ENCODE measurements at places on chromosomes 3 and 15.

- H3K4me1 ChIP-seq: peaks cover 11% of the 10 kb centered on the region
- no peaks in the 10 kb centered on the region for H3K27me3 ChIP-seq
- no peak for DNase-seq
- H3K36me3 ChIP-seq: no peaks in the 10 kb centered on the region
Measured at GRCh38 chr3:41365973-41366372, 166.7 kb downstream of the CTNNB1 start.

- no peak overlapping the region for H3K27ac ChIP-seq
- no peaks in the 10 kb centered on the region for H3K36me3 ChIP-seq
- H3K27me3 ChIP-seq: no peaks in the 10 kb centered on the region
- H3K4me1 ChIP-seq: peaks cover 14% of the 10 kb centered on the region
- H3K4me3 ChIP-seq: peak overlapping the region; percentile 86
Measured at GRCh38 chr15:51620641-51621040, 1.9 kb downstream of the DMXL2 start.

DNA sequence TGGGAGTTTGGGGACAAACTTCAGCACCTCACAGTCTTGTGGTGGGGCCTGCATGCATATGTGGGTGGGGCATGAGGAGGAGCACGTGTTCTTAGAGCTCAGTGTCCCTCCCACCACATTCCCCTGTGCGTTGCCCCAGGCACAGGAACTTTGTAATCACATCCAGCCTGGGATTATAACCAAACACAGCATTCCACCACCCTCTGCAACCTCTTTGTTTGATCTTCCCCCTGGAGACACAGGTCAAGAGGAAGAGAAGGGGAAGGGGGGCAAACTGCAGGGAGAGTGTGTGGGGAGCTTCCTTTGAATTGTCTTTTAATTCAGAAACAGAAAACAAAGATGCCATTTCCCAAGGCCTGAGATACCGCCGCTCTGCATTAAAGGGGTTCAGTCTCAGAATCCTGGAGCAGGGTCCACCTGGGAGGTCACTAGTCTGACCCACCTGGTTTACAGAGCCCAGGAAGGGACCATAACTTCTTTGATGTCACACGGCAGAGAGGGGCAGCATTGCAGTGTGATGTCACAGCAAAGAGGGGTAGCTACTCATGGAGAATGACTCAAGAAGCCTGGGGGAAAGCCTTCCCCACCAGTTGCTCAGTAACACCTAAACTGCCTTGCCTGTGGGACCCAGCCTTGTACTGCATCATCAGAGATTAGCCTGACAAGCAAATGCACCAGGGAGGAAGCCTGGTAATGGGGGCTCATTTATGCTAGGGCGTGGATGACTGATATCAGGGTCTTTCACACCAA lies 106.3 kb upstream of the RNU6-1 start:
- H3K36me3 ChIP-seq: no peaks in the 10 kb centered on the region
- peaks cover 25% of the 10 kb centered on the region for H3K4me1 ChIP-seq
- DNase-seq: peak; percentile 63
- H3K27me3 ChIP-seq: no peaks in the 10 kb centered on the region

GRCh38 chr3:36868614-36869436 lies 76.0 kb downstream of the TRANK1 start:
- H3K4me1 ChIP-seq: no peaks in the 10 kb centered on the region
- no peak overlapping the region for H3K4me3 ChIP-seq
- no peaks in the 10 kb centered on the region for H3K36me3 ChIP-seq

GRCh38 chr3:40387001-40387894 lies at the start of gene ENTPD3:
ENTPD3 (plus strand) TSS chr3:40387184; CDS start chr3:40388058, 874 bp downstream.
- peak within 1 kb of the TSS; percentile 80 for H3K27ac ChIP-seq
- no peaks in the 10 kb centered on the region for H3K27me3 ChIP-seq
- peaks cover 38% of the 10 kb centered on the region for H3K4me1 ChIP-seq

DNA sequence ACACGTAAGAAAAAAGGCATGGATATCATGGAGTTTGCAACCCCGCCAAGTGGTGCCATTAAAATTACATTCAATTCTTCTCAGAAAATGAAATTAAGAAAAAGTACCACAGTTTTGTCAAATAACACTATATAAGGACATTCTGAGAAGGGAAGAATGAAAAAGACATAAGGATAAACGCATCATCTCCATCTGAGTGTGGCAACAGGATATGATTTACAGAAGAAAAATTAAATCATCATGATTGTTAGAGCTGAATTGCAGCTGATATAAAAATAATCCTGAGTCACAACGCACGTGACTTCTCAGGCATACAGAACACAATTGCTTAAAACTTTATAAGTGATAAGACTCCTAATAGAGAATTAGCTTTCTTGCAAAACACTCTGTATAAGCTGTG lies 133.8 kb downstream of the GREM1 start:
- no peak overlapping the region for H3K4me3 ChIP-seq
- H3K27me3 ChIP-seq: no peaks in the 10 kb centered on the region
- DNase-seq: peak; percentile 69
- no peaks in the 10 kb centered on the region for H3K36me3 ChIP-seq

- H3K4me3 ChIP-seq: no peak overlapping the region
- H3K4me1 ChIP-seq: peaks cover 5% of the 10 kb centered on the region
- no peaks in the 10 kb centered on the region for H3K27me3 ChIP-seq
- H3K27ac ChIP-seq: no peak overlapping the region
- H3K36me3 ChIP-seq: no peaks in the 10 kb centered on the region
- DNase-seq: no peak
Measured at GRCh38 chr15:42582569-42583375, 7.4 kb downstream of the STARD9 start.

DNA sequence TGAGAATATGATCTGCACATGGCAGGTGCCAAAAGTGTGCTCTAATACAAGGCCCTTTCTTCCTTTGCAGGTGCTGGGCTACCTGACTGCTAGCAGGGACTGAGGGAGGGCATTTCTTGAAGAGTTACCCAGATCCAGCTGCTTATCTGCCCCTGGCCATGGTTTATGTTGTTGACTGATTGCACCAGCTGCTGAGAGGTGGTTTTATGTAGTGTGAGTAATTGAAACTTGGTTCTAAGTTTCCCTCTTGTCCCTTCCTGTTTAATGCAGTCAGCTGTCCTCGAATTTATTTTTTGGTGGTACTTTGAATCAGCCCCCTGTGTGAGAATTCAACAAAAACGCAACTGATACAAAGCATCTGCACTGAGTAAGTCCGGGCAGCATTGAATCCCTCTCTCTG lies 288.3 kb upstream of the C2CD4B start:
- peak; percentile 62 for DNase-seq
- no peaks in the 10 kb centered on the region for H3K27me3 ChIP-seq
- peak overlapping the region; percentile 82 for H3K27ac ChIP-seq
- peaks cover 38% of the 10 kb centered on the region for H3K4me1 ChIP-seq
- no peaks in the 10 kb centered on the region for H3K36me3 ChIP-seq
- H3K4me3 ChIP-seq: peak overlapping the region; percentile 53

GRCh38 chr3:21955406-21955805 lies 204.4 kb upstream of the ZNF385D start:
- no peak overlapping the region for H3K4me3 ChIP-seq
- no peaks in the 10 kb centered on the region for H3K36me3 ChIP-seq
- no peaks in the 10 kb centered on the region for H3K27me3 ChIP-seq
- H3K4me1 ChIP-seq: peaks cover 11% of the 10 kb centered on the region

- DNase-seq: no peak
- no peaks in the 10 kb centered on the region for H3K36me3 ChIP-seq
- no peak overlapping the region for H3K4me3 ChIP-seq
- no peaks in the 10 kb centered on the region for H3K27me3 ChIP-seq
- peaks cover 11% of the 10 kb centered on the region for H3K4me1 ChIP-seq
Measured at GRCh38 chr15:66675446-66675845, 26.6 kb upstream of the SMAD6 start.

- no peaks in the 10 kb centered on the region for H3K27me3 ChIP-seq
- no peak overlapping the region for H3K27ac ChIP-seq
- peaks cover 17% of the 10 kb centered on the region for H3K4me1 ChIP-seq
Measured at GRCh38 chr15:75925440-75925839, 21.8 kb downstream of the FBXO22 start.

DNA sequence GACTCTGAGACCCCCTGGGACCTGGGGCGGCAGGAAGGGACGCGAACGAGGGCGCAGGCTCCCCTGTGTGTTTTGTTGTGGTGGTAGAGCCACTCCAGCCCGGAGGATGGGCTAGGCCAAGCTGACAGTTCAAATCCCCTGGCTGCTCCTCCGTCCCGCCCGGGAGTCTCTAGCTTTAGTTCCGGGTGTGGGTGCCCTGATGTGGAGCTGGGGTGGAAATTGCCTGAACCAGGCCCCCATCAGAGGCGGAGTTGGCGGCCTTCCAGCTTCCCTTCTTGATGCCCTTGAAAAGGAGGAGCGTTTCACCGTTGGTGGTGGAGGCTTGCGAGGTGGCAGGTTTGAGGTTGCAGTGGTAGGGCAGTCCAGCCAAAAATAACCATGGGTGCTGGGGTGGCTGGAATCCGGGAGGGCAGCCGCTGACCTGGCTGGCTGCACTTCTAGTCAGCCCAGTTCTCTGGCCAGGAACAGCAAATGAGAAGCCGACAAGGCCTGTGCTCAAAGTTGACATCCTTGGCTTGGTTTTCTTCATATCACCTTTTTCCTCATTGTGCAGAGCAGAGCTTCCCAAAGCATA lies 817 bp downstream of the CLK3 start:
- H3K36me3 ChIP-seq: peaks cover 22% of the 10 kb centered on the region
- H3K27me3 ChIP-seq: no peaks in the 10 kb centered on the region
- DNase-seq: peak; percentile 45
- H3K27ac ChIP-seq: peak overlapping the region; percentile 66
- H3K4me3 ChIP-seq: peak overlapping the region; percentile 100
- peaks cover 16% of the 10 kb centered on the region for H3K4me1 ChIP-seq

DNA sequence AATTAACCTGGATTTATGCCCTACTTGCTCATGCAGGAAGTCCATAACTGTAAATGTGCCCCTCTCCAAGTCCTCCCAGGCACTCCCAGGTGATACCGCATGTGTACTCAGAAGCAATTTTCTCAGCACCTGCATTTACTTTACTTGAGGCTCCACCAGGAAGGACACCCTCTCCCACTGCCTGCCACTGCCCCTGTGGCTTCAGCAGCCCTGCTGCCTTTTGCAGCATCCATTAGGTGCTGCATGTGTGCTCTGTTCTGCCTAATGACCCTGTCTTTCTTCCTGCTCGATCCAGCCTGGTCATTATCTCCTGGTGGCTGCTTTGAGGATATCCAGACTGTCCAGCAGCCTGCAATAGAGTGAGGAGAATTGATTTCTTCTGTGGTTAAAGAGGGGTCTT lies 107.6 kb upstream of the SEMA6D start:
- H3K27ac ChIP-seq: no peak overlapping the region
- no peaks in the 10 kb centered on the region for H3K36me3 ChIP-seq
- no peak for DNase-seq
- no peak overlapping the region for H3K4me3 ChIP-seq
- H3K27me3 ChIP-seq: no peaks in the 10 kb centered on the region

GRCh38 chr3:100003609-100004503 lies 110.4 kb downstream of the FILIP1L start:
- H3K4me1 ChIP-seq: peaks cover 39% of the 10 kb centered on the region
- H3K27ac ChIP-seq: no peak overlapping the region
- DNase-seq: no peak
- H3K36me3 ChIP-seq: no peaks in the 10 kb centered on the region
- no peak overlapping the region for H3K4me3 ChIP-seq

GRCh38 chr3:49329186-49329585 lies 10.7 kb downstream of the USP4 start:
- no peaks in the 10 kb centered on the region for H3K27me3 ChIP-seq
- H3K36me3 ChIP-seq: peaks cover 43% of the 10 kb centered on the region
- no peak overlapping the region for H3K27ac ChIP-seq
- H3K4me1 ChIP-seq: no peaks in the 10 kb centered on the region
- no peak overlapping the region for H3K4me3 ChIP-seq

GRCh38 chr3:49339581-49339940 lies 292 bp downstream of the USP4 start:
- H3K27me3 ChIP-seq: no peaks in the 10 kb centered on the region
- no peak for DNase-seq
- H3K27ac ChIP-seq: peak overlapping the region; percentile 32
- peaks cover 16% of the 10 kb centered on the region for H3K4me1 ChIP-seq
- H3K36me3 ChIP-seq: peaks cover 18% of the 10 kb centered on the region
- peak overlapping the region; percentile 88 for H3K4me3 ChIP-seq

GRCh38 chr3:42179110-42179725 lies 86.8 kb downstream of the CCK start:
- H3K4me3 ChIP-seq: peak overlapping the region; percentile 13
- peaks cover 51% of the 10 kb centered on the region for H3K4me1 ChIP-seq
- H3K27ac ChIP-seq: peak overlapping the region; percentile 75
- no peaks in the 10 kb centered on the region for H3K27me3 ChIP-seq

DNA sequence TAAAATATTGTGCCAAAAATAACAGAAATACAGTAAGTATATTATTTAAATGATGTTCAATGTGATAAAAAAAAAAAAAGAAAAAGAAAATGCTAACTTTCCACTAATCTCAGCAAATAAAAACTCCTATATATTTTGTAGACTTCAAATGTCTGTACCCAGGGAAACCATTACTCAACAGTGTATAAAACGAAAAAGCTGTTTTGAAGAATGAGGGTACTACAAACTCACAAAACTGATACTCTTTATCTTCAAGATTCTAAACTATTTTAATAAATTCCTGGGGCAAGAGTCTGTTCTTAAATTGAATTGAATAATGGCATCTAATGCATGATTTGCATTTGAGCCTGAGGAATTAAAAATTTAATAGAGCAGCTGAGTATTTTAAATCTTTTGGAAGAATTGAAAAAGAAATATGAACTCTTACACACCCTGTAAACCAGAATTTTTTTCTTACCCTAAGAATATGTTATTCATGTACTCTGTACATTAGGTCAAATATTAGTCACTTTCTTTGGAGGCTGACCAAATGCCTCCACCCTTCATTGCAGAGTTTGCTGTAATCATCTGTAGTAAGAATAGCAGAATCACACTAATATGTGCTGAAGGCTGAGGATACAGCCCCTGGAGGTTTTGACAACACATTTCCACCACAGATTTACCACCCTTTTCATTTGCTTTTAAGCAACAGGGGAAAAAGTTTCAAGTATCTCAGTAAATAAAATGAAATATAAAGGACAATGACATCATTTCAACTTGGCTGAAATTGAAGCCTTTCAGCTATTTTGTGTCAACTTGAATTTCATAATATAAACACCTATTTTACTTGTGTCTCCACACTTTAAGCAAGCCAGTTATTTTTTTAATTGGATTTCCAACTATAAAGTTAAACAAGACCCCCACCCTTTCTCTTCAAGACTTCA lies 79.7 kb downstream of the FBN1 start:
- no peak overlapping the region for H3K4me3 ChIP-seq
- no peaks in the 10 kb centered on the region for H3K36me3 ChIP-seq
- no peaks in the 10 kb centered on the region for H3K27me3 ChIP-seq
- H3K27ac ChIP-seq: peak overlapping the region; percentile 56
- peak; percentile 93 for DNase-seq
